ENCODE measurements at places on chromosomes 13 and 19.

DNA sequence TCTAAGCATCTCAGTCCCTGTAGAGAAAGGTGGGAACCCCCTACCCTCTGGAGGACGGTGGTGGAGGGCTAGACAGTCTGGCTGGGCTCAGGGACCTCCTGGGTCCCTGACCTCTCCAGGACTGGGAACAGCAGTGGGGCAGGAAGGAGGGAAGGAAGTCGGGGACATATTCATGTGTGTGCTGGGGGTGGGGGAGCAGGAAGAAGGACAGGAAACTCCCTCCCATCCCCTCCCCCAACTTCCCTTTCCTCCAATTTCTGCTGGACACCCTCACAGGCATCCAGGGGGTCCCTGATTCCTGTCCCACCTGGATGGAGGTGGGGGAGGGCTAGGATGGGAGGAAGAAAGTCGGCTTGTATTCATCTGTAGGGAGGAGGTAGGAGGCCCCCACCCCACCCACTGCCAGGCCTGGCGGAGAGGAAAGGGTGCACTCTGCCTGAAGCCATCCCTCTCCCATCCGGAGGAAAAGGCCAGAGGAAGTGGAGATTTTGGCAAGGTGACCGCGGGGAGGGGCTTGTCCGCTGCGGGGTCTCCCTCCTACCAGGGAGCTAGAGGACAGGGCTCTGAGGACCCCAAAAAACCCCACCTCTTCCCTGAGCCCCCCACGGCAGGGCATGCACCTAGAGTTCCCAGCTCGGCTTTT, 2.3 kb downstream of the NOVA2 start:
- DNase-seq, result no peak

DNA sequence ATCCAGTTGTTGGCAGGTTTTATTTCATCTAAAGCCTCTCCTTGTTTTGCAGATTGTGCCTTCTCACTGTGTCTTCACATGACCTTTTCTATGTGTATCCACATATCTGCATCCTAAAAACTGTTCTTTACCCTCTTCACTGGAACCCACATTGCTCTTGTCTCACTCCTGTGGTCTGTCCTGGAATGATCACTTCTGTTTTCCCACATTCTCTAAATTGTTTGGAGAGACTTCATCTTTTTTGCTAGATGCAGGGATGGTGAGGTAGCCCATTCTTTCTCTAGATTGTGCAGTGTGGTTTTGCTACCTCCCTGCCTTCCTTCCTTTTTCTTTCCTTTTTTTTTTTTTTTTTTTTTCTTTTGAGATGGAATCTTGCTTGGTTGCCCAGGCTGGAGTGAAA, 608.6 kb upstream of the MIR17HG start:
- no peak for DNase-seq

GRCh38 chr13:37230346-37230745, 124.9 kb upstream of the CSNK1A1L start:
- no peak for DNase-seq

GRCh38 chr13:99332456-99332855, 25.3 kb upstream of the GPR183 start:
- no peak for DNase-seq

- peak; percentile 82 for DNase-seq
Observed at GRCh38 chr13:90867336-90867683, 480.2 kb upstream of the MIR17HG start.

DNA sequence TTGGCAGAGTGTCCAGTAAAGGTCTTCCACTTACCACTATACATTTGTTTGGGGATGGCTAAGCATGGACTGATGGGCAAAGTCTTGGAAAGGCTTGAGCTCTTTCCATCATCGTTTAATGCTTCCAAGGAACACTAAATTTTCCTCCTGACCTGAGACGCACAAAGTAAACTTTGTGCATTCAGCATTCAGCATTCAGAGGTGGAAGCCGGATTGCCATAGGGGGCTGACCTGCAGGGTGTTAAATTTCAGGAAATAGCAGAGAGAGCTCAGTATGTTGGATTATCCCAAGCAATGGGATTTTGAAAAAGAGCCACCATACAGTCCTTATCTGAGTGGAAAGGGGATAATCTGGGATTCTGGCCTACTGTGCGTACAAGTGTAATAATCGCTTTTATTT, 14.0 kb downstream of the ZNF552 start:
- DNase-seq, result no peak

DNA sequence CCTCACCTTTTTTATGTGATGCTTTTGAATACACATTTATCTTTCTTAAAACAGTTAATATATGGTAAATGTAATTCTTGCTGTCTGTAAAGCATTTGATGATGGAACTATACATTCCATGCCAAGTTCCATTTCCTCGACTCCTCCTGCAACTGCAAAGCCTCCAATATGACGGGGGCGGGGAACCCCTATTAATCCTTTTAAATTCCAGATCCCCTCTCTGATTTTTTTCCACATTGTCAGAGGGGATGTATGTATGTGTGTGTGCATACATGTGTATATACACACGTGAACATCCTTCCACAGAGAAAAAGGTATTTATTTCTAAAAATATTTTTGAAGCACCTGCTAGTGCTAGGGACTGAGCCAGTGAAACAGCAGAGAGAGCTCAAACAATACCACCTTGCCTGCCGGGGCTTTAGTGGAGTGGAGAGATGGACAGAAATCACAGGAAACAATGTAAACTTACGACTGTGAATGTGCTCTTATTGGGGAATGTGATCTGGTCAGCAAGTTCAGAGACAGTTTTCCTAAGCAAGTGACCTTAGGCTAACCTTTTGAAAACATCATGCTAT, 25.3 kb upstream of the MAB21L1 start:
- no peak for DNase-seq

DNA sequence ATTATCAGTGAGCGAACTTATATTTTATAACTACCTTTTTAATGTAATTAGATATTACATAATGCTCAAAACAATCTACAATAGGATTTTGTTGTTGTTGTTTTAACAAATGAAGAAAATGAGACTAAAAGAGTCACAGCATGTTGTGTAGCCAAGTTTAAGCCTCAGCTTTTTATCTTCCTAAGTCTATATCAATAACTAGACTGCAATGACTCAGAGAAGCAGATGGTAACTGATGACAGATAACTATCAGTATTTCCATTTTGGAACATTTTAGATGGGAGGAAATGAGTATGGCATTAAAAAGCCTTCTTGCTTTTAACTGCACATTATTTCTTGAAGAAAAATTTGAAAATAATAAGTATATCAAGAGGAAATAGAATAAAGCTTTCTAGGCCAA, 825.2 kb downstream of the SLITRK1 start:
- no peak for DNase-seq

DNA sequence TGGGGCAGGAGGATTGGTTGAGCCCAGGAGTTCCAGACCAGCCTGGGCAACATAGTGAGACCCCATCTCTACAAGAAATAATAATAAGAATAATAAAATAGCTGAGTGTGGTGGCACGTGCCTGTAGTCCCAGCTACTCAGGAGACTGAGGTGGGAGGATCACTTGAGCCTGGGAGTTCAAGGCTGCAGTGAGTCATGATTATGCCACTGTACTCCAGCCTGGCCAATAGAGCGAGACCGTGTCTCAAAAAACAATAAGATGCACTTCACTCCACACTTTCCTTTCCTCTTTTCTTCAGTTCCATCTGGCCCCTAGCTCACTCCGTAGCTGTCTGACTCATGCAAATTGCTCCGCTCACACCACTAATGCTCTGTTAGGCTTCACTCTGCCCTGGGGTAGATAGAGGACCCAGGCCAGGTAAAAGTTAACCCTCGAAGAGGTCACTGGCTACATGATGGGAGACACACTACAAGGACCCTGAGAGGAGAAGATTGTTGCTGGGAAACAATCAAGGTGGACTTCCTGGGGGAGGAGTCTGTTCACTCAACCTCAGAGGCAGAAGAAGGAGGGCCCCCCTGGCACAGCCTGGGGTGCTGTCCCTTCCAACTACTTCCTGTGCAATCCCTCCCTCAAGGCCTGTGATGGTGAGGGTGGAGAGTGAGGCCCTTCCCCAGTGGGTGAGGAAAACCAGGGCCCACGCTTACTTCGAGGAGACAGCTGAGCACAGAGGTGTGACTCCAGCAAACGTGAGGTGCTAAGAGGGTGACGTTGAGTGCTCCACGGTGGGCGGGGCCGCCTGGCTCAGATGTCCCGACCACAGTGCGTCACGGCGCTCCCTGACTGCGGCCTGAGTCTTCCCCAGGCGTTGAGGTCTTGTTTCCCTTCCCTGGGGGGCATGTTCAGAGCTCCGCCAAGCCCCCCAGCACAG, 8.8 kb upstream of the TNFSF9 start:
- DNase-seq, result peak; percentile 71

GRCh38 chr19:33522371-33522662, 726 bp upstream of the PEPD start:
- no peak for DNase-seq
